Lung microvascular endothelial cell (primary cell): ENCODE measurements at places on chromosomes 1 and 21. TPM values are rescaled to one million over a fixed set of nuclear protein-coding genes. Genes with fewer than 3 reads are reported as not detected.

The NRAS gene
- total RNA-seq: 58.6 and 58.9 TPM in 2 replicates

The RRP1B gene
- total RNA-seq: 14.6 and 20.8 TPM in 2 replicates

DNA sequence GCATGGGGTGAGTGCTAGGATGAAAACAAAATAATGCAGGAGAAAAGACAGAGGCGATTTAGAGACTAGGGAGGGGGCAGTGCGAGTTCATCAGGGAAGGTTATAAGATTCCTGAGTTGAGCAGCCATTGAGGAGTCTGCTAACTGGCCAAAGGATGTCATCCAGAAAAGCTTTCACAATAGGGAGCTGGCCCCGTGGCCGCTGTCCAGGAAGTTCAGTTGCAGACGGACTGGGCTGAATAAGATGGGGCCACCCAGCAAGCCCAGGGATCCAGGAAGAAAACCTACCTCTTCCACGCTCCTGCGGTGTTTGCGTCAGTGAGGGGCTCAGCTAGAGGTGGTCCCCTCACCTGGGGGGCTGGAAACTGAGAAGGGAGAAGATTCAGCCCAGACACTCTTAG, 4.0 kb upstream of the PKP1 start:
- no peak for DNase-seq

GRCh38 chr1:220957233-220957605, 78.0 kb downstream of the HLX start:
- DNase-seq: peak; percentile 23

DNA sequence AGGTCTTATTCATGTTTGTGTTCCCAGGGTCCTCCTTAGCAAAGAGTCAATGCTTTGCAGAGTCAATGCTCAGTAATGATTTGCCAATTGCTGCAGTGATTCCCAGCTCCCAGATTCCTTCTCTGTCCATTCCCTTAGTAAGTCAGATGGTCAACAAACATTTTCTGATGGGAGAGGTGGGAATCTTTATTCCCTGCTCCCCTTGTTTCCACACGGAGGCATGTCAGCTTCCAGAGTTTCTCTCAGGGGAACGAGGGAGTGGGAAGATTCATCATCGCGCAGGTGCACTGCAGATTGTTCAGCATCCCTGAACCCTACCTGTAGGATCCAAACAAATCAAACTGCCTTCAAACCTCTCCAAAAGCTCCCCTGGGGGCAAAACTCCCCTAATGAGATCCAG, 7.5 kb upstream of the AHDC1 start:
- no peak for DNase-seq

- peak; percentile 41 for DNase-seq
These were observed 9.9 kb upstream of the ZBTB17 start for GRCh38 chr1:15985611-15986297.
